ENCODE measurements at places on chromosomes 5 and 9. TPM values are rescaled to one million over a fixed set of nuclear protein-coding genes. Genes with fewer than 3 reads are reported as not detected.

DNA sequence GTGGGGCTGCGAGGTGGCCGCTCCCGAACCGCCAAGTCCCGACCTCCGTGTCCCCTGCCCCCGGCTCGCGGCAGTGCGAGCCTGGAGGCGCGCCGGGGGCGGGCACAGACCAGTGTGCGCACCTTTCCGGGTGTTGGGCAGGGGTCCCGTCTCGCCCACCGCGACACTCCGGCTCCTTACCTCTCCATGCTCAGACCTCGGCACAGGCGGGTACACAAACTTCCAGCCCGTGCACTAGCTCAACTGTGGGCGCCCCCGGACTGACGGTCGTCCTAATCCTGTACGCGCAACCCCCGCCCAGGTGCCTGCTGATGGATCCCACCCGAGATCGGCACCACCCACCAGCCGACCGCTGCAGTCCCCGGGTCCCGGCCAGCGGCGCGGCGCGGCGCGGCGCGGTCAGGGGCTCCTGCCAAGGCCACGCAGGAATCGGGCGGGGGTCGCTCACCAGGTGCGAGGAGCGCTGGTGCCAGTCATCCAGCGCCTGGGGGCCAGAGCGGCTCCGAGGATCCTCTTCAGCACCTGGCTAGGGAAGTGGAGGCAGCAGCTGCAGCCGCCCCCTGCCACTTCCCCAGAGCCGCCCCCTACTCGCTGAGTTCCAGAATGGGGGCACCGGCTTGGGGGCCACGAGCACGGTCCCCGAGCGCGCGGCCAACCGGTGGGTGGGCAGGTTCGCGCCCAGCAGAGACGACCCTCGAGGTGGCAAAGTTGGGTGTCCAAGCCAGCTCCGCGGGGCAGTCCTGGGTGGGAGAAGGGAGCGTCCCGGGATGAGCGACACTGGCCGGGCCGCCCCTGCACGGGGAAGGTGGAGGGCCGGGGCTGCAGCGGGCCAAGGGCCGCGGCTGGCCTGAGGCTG, 511 bp downstream of the SEMA5A start:
- no peaks in the 10 kb centered on the region for H3K36me3 ChIP-seq
- H3K27ac ChIP-seq: no peak overlapping the region
- H3K4me1 ChIP-seq: peaks cover 7% of the 10 kb centered on the region
- peaks cover 34% of the 10 kb centered on the region for H3K27me3 ChIP-seq
- H3K4me3 ChIP-seq: peak overlapping the region; percentile 50

GRCh38 chr5:74503-75109, 17.4 kb upstream of the PLEKHG4B start:
- peaks cover 62% of the 10 kb centered on the region for H3K27me3 ChIP-seq
- no peak for DNase-seq
- H3K4me1 ChIP-seq: no peaks in the 10 kb centered on the region
- peaks cover 2% of the 10 kb centered on the region for H3K36me3 ChIP-seq
- no peak overlapping the region for H3K27ac ChIP-seq

DNA sequence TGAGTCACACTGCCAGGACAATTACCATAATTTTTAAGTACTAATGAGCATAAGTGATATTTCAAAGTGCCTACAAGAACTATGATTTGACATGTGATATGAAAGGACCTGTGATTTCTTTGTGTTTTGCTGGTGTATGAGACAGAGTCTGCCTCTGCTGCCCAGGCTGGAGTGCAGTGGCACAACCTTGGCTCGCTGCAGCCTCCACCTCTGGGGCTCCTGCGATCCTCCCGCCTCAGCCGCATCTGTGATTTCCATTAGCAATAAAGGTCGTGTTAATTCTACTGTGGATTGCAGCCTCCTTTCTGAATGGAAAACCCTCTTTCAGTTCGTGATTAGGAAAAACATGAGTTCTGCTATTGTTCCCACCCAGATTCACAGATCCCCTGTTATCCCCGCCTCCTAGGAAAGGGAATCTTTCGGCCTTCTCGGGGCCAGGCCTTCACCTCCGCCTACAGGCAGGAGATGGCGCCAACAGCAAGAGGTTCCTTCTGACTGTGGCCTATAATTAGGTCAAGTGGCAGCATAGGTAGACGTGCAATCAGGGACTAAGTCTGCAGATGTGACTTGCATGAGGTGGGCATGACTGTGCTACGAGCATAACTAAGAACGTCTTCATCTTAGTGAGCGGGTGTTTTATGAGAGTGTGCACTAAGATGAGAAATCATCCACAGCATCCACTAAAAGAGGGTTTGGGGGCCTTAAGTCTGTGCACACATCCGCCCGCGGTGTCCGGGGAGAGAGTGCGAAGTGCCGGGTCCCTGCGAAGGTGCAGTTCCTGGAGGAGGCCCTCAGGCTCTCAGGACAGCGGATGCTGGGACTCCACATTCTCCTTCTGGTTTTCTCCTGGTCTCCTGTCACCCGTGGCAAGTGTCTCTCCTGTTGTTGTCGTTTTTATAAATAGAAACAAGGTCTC, 23.1 kb downstream of the TRIM7 start:
- DNase-seq: peak; percentile 53
- H3K4me1 ChIP-seq: peaks cover 21% of the 10 kb centered on the region
- peak overlapping the region; percentile 84 for H3K4me3 ChIP-seq
- no peaks in the 10 kb centered on the region for H3K36me3 ChIP-seq

DNA sequence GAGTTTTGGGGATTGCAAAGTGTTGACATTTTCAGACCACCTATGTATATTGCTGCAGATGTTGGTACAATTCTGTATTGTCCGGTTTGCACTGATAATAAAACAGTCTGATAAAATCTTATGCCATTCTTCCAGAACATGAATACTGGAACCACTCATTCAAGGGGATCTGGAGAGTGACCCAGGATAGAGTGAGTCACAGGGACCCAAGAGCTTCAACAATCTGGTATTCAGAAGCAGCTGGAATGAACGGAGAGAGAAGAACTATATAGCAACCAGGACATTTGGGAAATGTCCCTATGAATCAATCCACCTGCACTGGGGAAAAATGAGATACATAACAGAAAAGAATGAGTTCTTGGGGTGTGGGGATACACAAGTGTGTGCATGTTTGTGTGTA, 73.3 kb downstream of the SH3TC2 start:
- H3K27me3 ChIP-seq: peaks cover 32% of the 10 kb centered on the region
- H3K4me3 ChIP-seq: no peak overlapping the region
- no peak overlapping the region for H3K27ac ChIP-seq
- DNase-seq: no peak

DNA sequence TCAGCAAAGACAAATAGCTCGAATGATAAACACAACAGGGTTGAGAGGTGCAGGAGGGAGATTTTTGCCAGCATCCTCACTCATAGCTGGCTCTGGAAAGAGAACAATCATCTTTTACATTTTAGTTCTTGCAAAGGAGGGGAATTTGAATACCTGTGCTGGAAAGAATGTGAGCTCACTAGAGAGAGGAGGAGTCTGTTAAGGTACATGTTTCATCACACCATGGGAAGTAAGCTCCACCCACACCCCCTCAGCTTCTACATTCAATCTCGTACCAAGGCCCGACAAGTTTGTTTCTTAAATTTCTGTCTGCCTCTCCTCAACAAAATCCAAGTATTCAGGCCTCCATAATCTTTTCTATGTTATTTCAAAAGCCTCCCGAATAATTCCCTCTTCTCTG, 254.6 kb downstream of the BRINP1 start:
- H3K27me3 ChIP-seq: no peaks in the 10 kb centered on the region
- H3K4me1 ChIP-seq: no peaks in the 10 kb centered on the region
- DNase-seq: no peak
- no peaks in the 10 kb centered on the region for H3K36me3 ChIP-seq
- no peak overlapping the region for H3K27ac ChIP-seq

Gene CER1
- not detected for total RNA-seq

Gene EPB41L4A
- total RNA-seq: 1.4 TPM

Gene CD14
- total RNA-seq: 9.2 TPM
